ENCODE measurements at places on chromosomes 2 and 18. TPM values are rescaled to one million over a fixed set of nuclear protein-coding genes. Genes with fewer than 3 reads are reported as not detected.
A peak's percentile ranks its signal among the peaks of the same experiment; 100 is the strongest.

DNA sequence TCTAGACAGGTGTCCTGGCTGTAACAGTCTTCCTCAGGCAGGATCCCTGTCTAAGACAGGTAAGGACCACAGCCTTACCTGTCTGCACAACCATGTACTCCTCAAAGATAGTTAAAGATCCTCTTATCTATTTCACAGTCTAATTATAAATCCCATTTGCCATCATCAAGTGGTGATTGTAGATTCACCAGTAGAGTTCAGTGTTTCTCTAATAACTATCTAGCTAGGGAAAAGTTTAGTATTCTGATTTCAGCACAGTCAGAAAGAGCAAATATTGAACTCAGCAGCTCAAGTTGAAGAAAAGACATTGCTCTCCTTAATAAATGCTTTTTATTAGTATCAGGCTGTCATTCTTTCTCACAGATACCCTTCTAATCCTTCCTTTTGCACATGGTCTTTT, 1305.5 kb upstream of the NXPH2 start:
- no peak for DNase-seq

DNA sequence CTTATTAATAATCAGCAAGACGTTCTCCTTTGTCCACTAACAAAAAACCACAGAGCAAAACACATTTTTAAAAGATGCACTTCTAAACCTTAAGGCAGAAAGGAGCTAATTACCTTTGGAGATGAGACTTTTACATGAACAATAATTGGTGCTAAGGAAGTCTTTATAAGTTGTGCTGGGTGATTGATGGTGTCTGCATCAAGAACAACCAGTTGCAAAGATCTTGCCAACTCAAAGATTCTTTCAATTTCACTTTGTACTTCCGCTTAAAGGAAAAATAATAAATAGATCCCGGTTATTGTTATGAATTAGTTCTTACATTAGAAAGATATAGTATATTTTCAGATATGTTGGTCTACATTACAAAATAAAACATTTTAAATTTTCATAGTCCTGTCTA, 26.9 kb upstream of the ARL5A start:
- DNase-seq, result no peak

DNA sequence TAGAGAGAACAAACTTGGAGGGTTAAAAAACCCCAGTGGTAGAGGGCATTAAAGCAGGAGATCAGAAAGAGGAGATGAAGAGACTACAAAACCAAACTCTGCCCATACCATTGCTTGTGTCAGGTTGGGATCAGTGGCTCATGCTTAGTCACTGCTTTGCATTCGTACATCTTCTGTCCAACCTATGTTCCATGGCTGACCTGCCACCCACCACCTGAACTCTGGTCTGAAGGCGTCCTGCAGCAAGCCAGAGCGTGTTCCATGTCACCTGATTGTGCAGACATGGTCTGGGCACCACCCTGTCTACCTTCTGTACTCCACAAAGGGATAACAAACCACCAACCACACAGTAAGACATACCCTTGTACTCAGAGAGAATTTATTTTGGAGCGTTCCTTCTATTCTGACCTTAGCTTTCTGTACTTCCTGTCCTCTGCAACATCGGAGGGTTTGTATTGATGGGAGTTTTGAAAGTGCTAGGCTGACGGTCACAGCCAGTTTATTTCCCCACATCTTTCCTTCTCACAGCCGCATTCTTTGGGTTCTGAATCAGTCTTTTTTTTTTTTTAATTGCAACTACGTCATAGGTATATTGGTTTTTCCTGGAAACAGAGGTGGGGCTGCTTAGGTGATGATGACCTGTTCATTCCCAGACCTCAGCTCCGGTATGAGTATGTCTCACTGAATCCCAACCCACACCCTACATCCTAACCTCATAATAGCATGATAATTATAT, 88.3 kb downstream of the SOWAHC start:
- peak; percentile 96 for DNase-seq

- DNase-seq, result no peak
Observed at GRCh38 chr18:36814994-36815393, 13.8 kb downstream of the TPGS2 start.

- DNase-seq, result no peak
Observed at GRCh38 chr2:137302957-137303356, 537.6 kb downstream of the THSD7B start.

- DNase-seq, result peak; percentile 80
Observed at GRCh38 chr2:159516241-159516758, 100.0 kb downstream of the BAZ2B start.

The MC4R gene
- total RNA-seq, result not detected

DNA sequence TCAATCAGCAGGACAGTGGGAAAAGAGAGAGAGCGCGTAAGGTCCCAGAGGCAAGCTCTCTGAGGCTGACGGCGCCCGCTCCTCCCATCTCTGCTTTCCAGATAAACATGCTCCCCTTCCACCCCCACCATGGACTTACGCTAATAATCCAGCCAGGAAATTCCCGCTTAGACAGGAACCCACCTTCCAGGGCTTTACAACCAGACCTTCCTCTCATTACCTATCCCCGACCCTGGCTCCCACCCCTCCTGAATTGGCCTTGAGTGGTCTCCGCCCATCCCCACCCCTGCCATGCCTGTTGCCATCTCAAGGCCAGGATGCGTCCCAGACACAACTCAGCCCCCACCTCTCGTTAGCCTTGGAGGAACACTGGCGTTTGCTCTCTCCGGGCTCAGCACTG, 131.1 kb downstream of the SMAD2 start:
- no peak for DNase-seq

DNA sequence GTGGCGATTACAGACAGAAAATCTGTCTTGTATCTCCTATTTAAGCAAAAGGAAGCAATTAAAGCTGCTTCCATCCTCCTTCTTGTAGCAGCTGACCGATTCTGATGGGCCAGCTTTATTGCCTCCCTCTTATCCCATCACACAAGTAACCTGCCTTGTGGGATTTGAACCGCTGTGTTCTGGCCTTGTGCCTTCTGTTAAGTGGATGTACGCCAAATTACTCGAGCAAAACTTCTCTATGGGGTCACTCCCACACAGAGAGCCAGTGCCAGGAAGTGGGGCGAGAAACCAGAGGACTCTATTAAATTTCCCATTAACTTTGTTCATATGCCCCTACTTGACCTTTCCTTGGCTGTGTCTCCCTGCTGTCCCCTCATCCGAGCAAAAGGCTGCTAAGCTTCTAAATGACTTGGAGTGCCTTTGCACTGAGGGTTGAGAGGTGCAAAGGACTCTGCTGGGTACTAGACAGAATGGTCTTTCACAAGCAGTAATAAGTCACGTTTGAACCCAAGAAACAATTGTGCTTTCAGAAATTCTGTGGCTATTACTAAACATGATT, 672.5 kb downstream of the MBD2 start:
- no peak for DNase-seq

- DNase-seq, result no peak
Observed at GRCh38 chr18:43879415-43879814, 602.1 kb upstream of the SYT4 start.

The GALM gene
- total RNA-seq, result 0.50 TPM

The HOXD10 gene
- total RNA-seq, result not detected

DNA sequence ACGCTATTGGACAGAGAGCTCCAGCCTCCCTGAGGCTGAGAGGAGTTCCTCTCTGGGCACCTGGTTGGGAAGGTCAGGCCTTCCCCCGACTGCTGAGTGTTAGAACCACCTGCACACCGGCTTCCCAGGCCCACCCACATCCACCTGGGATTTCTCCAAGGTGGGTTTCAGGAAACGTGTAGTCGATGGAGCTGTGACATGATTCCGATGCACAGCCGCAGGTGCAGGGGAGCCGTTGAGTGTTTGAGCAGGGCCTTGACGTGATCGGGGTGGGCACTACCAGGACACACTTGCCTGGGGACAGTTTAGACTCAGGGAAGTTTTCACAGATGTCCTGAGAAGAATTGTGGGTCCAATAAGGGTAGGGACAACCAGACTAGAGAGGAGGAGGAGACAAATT, 21.8 kb upstream of the GIGYF2 start:
- DNase-seq, result no peak

- peak; percentile 87 for DNase-seq
Observed at GRCh38 chr2:183019718-183020442, 18.4 kb downstream of the NCKAP1 start.

The SMYD1 gene
- total RNA-seq, result 0.33 TPM

GRCh38 chr2:107323946-107324565, 438.1 kb upstream of the ST6GAL2 start:
- DNase-seq, result no peak

The ZNF519 gene
- total RNA-seq, result 5.5 TPM

The TGFBRAP1 gene
- 21.6 TPM for total RNA-seq

DNA sequence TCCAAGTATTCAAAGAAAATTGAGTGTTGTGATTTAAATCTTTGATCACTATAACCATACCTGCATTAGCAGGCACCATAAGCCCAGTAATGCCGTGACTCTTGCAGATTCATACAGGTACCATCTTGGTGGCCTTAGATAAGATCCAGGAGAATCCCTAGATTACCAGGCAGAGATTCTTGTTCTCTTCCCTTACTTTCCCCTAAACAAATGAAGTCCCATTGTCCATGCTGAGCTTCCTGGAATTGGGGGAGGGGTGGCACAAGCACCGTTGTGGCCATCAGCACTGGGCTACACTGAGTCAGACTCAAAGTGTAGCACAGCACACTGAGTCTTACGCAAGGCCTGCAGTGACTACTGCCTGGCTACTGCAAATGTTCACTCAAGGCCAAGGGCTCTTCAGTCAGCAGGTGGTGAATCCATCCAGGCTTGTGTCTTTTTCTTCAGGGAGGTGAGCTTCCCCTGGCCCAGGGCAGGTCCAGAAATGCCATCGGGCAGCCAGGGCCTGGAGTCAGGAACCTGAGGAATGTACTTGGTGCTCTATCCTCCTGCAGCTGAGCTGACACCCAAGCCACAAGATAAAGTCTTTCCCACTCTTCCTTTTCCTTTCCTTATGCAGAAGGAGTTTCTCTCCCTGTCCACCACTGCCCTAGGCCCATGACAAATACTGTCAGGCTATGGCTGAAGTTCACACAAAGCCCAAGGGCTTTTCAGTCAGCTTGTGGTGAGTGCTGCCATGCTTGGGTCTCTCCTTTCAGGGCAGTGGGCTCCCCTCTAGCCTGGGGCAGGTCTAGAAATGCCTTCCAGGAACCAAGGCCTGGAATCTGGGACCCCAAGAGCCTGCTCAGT, 52.6 kb downstream of the CD28 start:
- peak; percentile 88 for DNase-seq

- DNase-seq, result peak; percentile 84
Observed at GRCh38 chr2:72539071-72539552, 286.7 kb downstream of the EXOC6B start.

- no peak for DNase-seq
Observed at GRCh38 chr18:10872304-10872703, 277.1 kb downstream of the PIEZO2 start.

The ALKAL2 gene
- total RNA-seq, result not detected

DNA sequence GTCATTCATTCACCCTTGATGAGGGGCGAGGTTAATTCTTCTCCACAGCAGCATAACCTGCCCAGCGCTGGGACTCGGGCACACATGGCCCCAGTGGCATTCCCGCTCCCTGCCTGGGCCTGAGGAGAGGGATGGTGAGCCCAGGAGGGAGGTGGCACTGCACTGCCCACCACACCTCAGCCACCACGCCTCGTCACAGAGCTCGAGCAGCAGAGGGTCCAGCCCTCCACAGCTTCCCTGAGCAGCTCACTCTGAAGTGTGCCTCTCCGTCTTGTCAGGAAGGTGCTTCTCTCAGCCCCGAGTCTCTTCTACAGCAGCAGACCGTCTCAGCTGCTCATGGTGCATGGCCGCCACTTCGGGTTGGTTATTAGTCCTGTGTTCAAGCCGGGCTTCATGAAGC, 34.9 kb downstream of the COA5 start:
- DNase-seq, result no peak

DNA sequence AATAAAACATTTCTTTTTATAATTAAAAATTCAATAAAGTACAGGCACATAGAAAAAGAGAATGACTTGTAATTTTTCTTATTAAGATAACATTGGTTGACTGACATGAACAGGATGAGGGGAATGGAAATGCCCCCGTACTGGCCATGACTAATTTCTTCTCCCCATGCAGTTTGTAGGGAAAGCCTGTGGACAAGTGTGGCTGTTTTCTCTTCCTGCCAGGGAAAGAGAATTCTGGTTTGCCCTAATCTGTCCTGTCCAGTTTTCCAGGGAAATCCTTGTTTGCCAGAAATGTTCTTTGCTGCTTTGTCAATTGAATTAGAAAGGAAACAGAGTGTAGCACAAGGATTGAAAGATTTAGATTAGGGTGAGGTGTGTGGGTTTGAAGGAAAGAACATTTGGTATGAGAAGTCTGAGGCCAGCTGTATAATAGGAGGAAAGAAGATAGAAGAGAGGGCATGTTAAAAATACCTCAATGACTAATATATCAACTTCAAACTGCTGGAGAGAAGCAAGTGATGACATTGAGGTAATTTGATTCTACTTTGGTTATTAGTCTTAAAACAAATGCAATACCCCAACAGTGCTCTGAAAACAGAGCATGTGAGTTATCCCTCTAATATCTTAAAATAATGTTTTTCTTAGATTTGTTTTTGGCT, 593.9 kb upstream of the ZNF804A start:
- DNase-seq, result no peak

- no peak for DNase-seq
Observed at GRCh38 chr2:8893474-8893873, 56.1 kb upstream of the KIDINS220 start.

- no peak for DNase-seq
Observed at GRCh38 chr2:76713312-76713711, 808.9 kb downstream of the LRRTM4 start.

The OBSL1 gene
- 52.8 TPM for total RNA-seq

The SANBR gene
- 11.8 TPM for total RNA-seq

DNA sequence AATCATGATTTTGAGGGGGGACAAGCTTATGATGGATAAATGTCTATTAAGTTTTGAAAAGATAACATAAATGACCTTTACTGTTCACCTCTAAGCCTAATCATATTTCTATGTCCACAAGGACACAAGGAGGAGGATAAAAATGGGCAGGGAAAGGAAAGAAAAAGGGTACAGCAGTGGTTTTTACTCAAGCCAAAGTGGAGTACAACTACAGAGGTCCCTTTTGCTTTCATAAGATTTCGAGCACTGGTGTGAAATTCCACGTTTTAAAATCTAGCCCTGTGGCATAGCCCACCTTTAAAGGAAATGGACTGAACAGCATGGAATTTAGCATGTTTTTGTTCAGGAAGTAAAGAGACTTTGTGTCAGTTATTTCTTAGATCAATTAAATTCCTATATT, 19.2 kb downstream of the FN1 start:
- no peak for DNase-seq

DNA sequence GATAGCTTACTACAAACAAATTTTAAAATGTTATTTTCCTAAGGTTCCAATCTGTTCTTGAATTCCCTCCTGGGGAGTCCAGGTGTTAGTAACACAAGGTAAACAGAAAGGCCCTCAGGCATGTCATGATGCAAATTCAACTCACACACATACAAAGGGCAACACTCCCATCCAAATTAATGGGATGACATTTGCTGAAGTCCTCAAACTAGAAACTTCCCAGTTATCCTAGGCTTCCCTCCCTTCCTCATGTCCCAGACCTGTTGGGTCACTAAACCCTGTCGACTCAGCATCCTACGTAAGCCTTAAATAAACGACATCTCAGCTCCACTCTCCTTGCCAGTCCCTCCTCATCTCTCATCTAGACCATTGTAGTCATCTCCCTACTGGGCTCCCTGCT, 85.1 kb downstream of the GREB1L start:
- DNase-seq, result peak; percentile 41

GRCh38 chr18:36348971-36349417, 51.5 kb downstream of the FHOD3 start:
- no peak for DNase-seq

The DCDC2C gene
- not detected for total RNA-seq

The IKZF2 gene
- total RNA-seq, result 7.4 TPM

Data from mammary epithelial cell (primary cell).